ENCODE measurements at places on chromosomes 5 and 9. TPM values are rescaled to one million over a fixed set of nuclear protein-coding genes. Genes with fewer than 3 reads are reported as not detected.

WWC1 gene
- polyA plus RNA-seq, result 77.0 TPM

TLE4 gene
- polyA plus RNA-seq, result 17.7 TPM

SMIM32 gene
- not detected for polyA plus RNA-seq

CSF1R gene
- polyA plus RNA-seq, result 13.0 TPM

LCN9 gene
- not detected for polyA plus RNA-seq

CCDC127 gene
- 2.6 TPM for polyA plus RNA-seq

TIMD4 gene
- polyA plus RNA-seq, result 0.10 TPM

C6 gene
- polyA plus RNA-seq, result 1.7 TPM

LECT2 gene
- polyA plus RNA-seq, result not detected

NKD2 gene
- polyA plus RNA-seq, result 34.3 TPM

LCNL1 gene
- polyA plus RNA-seq, result 0.15 TPM

PPP1R2B gene
- not detected for polyA plus RNA-seq

AQP7 gene
- 0.80 TPM for polyA plus RNA-seq

DNAJC21 gene
- 23.8 TPM for polyA plus RNA-seq

RAB24 gene
- 76.6 TPM for polyA plus RNA-seq

GFPT2 gene
- 14.9 TPM for polyA plus RNA-seq

BTNL9 gene
- 70.1 TPM for polyA plus RNA-seq

AK3 gene
- 22.4 TPM for polyA plus RNA-seq

NUTM2G gene
- polyA plus RNA-seq, result not detected

GPR150 gene
- polyA plus RNA-seq, result 0.26 TPM

FAM169A gene
- polyA plus RNA-seq, result 0.25 TPM

BAAT gene
- polyA plus RNA-seq, result 0.03 TPM

C5orf34 gene
- 1.1 TPM for polyA plus RNA-seq

GRXCR2 gene
- not detected for polyA plus RNA-seq

PDLIM7 gene
- polyA plus RNA-seq, result 65.5 TPM

WNT8A gene
- not detected for polyA plus RNA-seq

TAF11L7 gene
- not detected for polyA plus RNA-seq

ERP44 gene
- 26.7 TPM for polyA plus RNA-seq

ACOT12 gene
- not detected for polyA plus RNA-seq

TMCO6 gene
- polyA plus RNA-seq, result 13.2 TPM

TTC39B gene
- polyA plus RNA-seq, result 11.8 TPM

FAM221B gene
- polyA plus RNA-seq, result 0.10 TPM

TXNDC8 gene
- not detected for polyA plus RNA-seq

MRPS27 gene
- 18.8 TPM for polyA plus RNA-seq

PCDHB12 gene
- 0.47 TPM for polyA plus RNA-seq

UGCG gene
- polyA plus RNA-seq, result 36.1 TPM

RALGPS1 gene
- 3.5 TPM for polyA plus RNA-seq

DDX4 gene
- polyA plus RNA-seq, result 0.03 TPM

NPM1 gene
- 1,147 TPM for polyA plus RNA-seq

CFAP77 gene
- 5.5 TPM for polyA plus RNA-seq

IFNB1 gene
- polyA plus RNA-seq, result 0.05 TPM

REEP2 gene
- polyA plus RNA-seq, result 0.29 TPM

IFNA2 gene
- polyA plus RNA-seq, result not detected

NSG2 gene
- 0.13 TPM for polyA plus RNA-seq

HTR4 gene
- polyA plus RNA-seq, result not detected

SLC34A1 gene
- polyA plus RNA-seq, result not detected

TGFBI gene
- polyA plus RNA-seq, result 100 TPM

ITGA2 gene
- polyA plus RNA-seq, result 2.0 TPM

SIT1 gene
- polyA plus RNA-seq, result 1.9 TPM

LCN6 gene
- polyA plus RNA-seq, result 1.4 TPM

HDAC3 gene
- polyA plus RNA-seq, result 41.2 TPM

PRRX2 gene
- 3.8 TPM for polyA plus RNA-seq

DCAF10 gene
- 5.8 TPM for polyA plus RNA-seq

DMRT2 gene
- polyA plus RNA-seq, result 0.62 TPM

SOHLH1 gene
- polyA plus RNA-seq, result not detected

FCHO2 gene
- 28.4 TPM for polyA plus RNA-seq

NUP188 gene
- 24.9 TPM for polyA plus RNA-seq
